ENCODE measurements at places on chromosomes 16 and 17.

DNA sequence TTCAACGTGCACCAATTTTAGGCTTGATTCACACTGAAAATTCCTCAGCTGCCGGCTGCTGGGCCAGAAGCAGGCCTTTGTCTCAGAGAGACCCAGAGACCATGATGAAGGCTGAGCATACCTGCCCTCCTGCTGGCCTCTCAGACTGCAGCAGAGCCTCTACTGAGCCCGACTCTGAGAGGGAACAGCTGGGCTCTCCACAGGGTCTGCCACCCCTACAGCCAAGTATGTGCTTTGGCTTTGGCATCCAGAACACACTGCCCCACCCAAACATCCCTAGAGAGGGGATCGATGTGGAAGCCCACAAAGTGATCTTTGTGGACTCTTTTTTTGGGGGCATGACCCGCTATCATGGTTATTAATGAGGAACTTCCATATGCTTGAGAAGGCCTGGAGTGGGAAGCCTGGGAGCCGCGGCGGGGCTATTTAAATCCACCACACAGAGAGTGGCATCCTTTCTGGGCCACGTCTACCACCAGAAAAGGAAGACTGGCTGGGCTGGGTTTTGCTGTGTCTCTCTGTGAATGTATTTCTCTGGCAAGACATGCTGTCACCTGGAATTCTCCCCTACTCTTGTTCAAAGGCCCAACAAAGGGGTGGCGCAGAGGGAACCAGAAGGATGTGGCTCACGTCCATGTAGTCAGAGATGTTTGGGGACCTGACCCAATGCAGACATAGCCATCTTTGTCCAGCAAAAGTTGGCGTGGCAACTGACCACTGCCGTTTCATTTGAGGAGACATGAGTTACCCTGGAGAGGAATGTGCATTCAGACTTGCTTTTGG lies 69.3 kb downstream of the GNAO1 start:
- no peak for DNase-seq

- DNase-seq: no peak
These were observed 3.0 kb downstream of the C16orf54 start for GRCh38 chr16:29742683-29743275.

DNA sequence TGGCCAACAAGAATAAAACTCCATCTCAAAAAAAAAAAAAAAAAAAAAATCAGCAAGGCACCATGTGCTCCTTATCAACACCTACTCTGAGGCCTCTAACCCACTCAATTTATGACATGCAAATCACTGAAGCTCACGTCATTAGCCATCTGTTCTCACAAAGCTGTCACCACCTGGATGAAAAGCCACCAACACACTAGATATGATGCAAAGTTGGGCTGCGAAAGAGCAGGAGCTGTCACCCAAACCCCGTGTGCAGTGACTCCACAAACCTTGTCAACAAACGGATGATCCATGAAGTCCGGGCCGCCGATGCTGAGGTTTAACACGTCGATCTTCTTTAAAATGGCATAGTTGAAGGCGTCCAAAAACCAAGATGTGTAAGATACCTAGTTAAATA lies 25.3 kb downstream of the MBTPS1 start:
- no peak for DNase-seq

- DNase-seq: no peak
These were observed 480.1 kb downstream of the SOX9 start for GRCh38 chr17:72600934-72601333.

GRCh38 chr17:83136156-83136555 lies 56.7 kb downstream of the METRNL start:
- DNase-seq: no peak

DNA sequence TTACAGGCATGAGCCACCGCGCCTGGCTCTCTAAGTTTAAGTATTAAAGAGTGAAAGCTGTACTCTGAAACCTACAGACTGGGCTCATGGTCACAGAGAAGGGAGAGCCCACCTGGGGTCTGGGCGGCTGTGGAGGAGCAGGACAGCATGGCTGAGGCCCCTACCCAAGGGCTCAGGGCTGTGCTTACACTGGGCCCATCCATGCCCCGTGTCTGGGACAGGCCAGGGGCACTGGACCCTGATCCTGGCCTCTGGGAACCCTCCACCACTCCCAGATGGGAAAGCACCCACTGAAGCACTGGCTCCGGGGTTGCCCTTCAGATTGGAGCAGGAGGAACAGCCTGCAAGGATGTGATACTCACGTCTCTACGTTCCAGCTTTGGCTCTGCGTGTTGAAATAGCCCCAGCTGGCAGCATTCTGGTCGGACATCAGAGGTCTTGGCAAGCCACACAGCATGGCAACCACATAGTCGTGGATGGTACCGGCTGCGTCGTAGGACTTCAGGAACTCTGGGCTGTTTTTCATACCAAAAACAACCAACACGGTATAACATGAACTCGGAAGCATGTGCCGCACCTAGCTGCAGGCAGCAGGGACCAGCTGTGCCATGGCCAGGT lies 13.0 kb downstream of the SHPK start:
- DNase-seq: no peak

Data from CD8-positive, alpha-beta memory T cell (primary cell).